ENCODE measurements at places on chromosomes 12 and 14.

DNA sequence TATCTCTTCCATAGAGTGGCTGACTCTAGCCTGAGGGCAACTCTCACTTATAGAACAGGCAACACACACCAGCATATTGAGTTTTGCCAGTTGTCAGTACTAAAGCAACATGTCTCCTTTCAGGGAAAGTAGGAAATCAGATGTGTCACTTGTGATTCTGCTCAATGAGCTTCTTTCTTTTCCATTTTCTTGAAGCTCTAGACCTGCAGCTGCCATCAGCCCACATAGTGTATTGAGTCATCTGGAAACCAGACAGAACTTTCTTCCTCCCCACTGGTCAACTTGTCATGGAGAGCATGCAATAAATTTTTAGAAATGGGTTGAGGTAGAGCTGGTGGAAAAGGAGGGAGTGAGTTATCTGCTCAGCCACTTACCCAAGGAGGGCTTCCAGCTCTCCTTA is 209.0 kb upstream of the PLEKHG7 start:
- DNase-seq = no peak
- no peak overlapping the region for H3K27ac ChIP-seq
- H3K36me3 ChIP-seq = peaks cover 3% of the 10 kb centered on the region

DNA sequence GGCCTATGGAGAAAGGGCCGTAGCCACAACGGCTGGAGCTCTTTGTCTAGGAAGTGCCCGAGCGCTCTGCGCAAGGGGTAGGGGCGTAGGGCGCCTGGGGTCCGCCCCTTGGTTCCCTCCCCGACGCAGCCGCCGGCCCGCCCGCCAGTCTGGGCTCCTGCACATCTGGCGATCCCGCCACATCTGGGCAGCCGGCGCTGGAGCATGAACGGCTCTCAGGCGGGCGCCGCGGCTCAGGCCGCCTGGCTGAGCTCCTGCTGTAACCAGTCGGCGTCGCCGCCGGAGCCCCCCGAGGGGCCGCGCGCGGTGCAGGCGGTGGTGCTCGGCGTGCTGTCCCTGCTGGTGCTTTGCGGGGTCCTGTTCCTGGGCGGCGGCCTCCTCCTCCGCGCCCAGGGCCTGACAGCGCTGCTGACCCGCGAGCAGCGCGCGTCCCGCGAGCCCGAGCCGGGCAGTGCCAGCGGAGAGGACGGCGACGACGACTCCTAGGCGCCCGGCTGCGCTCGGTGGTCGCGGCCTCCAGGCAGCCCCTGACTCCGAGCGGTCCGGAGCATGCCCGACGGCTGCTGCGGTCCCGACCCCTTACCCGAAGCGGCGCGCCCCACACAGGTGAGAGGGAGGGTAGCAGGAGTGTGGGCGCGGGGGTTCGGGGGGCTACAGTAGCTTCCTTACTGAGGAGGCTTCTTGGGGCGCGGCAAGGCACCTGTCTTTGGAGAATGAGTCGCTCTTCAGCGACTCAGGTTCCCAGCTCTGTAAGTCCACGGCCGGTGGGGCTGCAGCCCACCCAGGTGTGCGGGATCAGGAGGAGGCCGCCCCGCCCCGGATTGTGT is at the start of gene SMIM41:
Gene SMIM41, plus strand, starts transcription at position 129 of the 827 bp plus-strand sequence. Its CDS starts 76 bp downstream, at position 205.
- H3K4me3 ChIP-seq = no peak within 1 kb of the TSS
- DNase-seq = no peak
- H3K27ac ChIP-seq = no peak within 1 kb of the TSS
- no peaks in the 10 kb centered on the region for H3K27me3 ChIP-seq
- H3K36me3 ChIP-seq = peaks cover 6% of the 10 kb centered on the region

GRCh38 chr14:80637756-80638619 is 303.6 kb downstream of the CEP128 start:
- H3K4me1 ChIP-seq = no peaks in the 10 kb centered on the region
- no peaks in the 10 kb centered on the region for H3K36me3 ChIP-seq
- DNase-seq = no peak
- no peak overlapping the region for H3K4me3 ChIP-seq

DNA sequence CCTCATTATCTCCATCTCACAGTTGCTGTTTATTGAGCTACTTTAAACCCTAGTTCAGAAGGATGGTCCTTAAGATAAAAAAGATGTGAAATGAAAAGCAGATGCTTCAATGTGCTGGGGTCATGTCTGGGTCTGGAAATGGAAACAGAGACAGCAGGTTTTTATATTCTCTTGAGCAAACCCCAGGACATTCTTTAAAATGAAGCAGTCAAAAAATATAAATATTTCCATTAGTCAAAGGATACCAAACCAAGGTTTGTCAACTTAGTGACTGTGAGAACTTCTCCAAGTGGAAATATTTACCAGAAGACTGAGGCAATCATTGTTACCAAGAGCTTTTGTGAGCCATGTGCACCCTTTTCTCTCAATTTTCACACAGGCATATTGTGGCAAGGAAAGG is 102.5 kb upstream of the DIO2 start:
- no peak for DNase-seq
- no peaks in the 10 kb centered on the region for H3K36me3 ChIP-seq
- H3K4me1 ChIP-seq = no peaks in the 10 kb centered on the region

DNA sequence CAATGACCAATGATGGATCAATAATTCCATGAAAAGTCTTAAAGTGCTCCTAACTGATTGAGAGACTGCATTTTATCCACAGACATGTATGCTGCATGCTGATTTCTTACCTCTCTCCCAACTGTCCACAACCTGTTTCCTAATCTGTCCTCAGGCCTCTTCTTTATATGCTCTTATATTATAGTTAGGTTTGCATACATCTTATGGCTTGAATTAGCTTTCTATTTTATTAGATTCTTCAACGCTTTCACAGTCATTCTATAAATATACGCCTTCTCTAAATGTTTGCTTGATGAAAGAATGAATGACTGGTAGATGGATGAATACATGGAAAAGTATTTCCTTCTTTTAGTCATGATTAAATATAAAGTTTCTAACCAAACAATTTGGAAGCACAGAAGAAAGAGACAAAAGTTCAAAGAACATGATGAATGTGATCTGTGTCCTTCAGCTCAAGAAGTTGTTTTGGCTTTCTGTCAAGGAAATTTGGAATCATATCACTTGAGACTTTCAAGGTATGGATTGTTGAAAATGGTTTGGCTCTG is 91.8 kb upstream of the NPAS3 start:
- no peaks in the 10 kb centered on the region for H3K36me3 ChIP-seq
- H3K4me3 ChIP-seq = no peak overlapping the region
- DNase-seq = no peak

- peaks cover 7% of the 10 kb centered on the region for H3K4me1 ChIP-seq
- H3K4me3 ChIP-seq = no peak overlapping the region
- H3K27ac ChIP-seq = no peak overlapping the region
- peaks cover 30% of the 10 kb centered on the region for H3K27me3 ChIP-seq
These were observed 218.4 kb downstream of the NTF3 start for GRCh38 chr12:5650281-5650680.

DNA sequence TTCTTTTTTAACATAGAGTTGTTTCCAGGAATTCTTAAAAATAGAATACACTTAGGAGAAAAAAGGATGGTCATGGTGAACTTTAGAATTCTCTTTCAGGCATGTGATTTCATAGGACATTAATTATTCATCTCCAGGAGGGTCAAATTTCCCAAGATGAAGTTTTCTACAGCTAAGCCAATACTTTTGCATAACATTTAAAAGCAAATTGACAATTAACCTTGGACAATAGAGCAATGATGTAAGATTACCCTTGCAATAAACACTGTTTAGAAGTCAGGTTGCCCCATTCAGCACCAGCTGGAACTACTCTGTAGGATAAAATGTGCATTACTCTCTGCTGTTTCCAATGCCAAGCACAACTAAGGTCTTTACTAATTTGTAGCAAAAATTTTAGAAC is 49.5 kb downstream of the SIX1 start:
- H3K36me3 ChIP-seq = no peaks in the 10 kb centered on the region
- DNase-seq = no peak
- no peak overlapping the region for H3K27ac ChIP-seq
- H3K27me3 ChIP-seq = no peaks in the 10 kb centered on the region
- H3K4me1 ChIP-seq = no peaks in the 10 kb centered on the region
- no peak overlapping the region for H3K4me3 ChIP-seq

GRCh38 chr12:31874961-31875608 is 84.1 kb upstream of the RESF1 start:
- H3K27me3 ChIP-seq = no peaks in the 10 kb centered on the region
- peak overlapping the region; percentile 66 for H3K27ac ChIP-seq
- no peak for DNase-seq
- no peak overlapping the region for H3K4me3 ChIP-seq

DNA sequence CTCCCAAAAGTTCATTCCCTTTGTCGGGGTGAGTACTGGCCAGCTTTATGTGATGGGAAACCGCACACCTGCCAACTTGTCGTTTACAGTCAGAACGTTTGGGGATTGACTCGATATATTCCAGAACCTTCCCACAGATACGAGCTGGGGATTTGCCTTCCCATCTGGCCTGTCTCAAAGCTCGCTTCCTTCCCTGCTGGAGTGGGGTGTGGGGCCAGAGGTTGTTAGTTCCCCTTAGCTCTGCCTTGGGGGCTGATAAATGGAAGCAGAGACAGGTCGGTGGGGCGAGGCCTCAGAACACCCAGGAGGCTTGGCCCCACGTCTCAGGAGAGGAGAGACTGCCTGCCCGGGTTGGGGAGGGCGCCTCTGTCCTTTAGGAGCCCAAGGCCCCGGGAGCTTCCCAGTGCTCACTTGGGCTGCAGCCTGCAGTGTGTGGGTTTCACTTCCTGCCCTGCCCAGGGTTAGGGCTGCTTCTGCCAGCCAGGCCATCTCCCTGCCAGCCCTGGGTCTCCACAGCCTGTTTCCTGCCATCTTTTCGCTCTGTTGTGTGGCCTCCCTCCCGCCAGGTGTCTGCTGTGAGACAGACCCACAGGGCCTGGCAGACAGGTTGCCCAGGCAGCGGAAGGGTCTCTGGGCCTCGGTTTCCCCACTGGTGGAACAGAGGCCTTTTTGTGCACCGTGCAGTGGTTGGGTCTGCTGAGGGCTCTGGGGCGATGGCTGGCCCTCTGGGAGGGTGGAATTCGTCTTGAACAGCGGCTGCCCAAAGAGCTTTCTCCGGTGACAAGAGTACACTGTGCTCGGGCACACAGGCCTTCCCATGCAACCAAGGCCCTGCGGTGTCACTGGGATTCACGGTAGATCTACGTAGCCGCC is 8.1 kb upstream of the TEX22 start:
- H3K27ac ChIP-seq = peak overlapping the region; percentile 71
- no peaks in the 10 kb centered on the region for H3K4me1 ChIP-seq
- H3K27me3 ChIP-seq = no peaks in the 10 kb centered on the region

DNA sequence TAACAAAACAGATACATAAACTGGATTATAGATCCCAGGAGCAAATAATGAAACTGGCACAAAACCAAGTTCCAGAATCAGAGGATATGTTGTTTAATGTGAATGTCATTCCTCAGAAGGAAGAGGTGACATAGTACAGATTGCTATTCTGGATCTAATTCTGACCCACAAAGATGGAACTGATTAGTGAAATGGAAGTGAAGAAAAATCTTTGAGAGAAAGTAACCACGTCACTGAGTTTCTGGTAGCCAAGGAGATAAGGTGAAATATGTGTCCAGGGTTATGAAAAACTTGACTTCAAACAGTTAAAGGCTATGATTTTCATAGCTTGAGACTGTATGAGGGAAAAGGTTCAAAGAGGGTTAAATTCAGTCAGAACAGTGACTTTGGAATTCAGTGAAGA is 8.3 kb downstream of the OR10AD1 start:
- H3K27ac ChIP-seq = no peak overlapping the region
- H3K4me1 ChIP-seq = peaks cover 7% of the 10 kb centered on the region
- H3K4me3 ChIP-seq = no peak overlapping the region
- no peaks in the 10 kb centered on the region for H3K36me3 ChIP-seq
- peaks cover 48% of the 10 kb centered on the region for H3K27me3 ChIP-seq

- no peak overlapping the region for H3K4me3 ChIP-seq
- DNase-seq = no peak
- no peaks in the 10 kb centered on the region for H3K4me1 ChIP-seq
- no peak overlapping the region for H3K27ac ChIP-seq
- H3K36me3 ChIP-seq = no peaks in the 10 kb centered on the region
These were observed 328.0 kb upstream of the ATP2B1 start for GRCh38 chr12:90036637-90037036.

DNA sequence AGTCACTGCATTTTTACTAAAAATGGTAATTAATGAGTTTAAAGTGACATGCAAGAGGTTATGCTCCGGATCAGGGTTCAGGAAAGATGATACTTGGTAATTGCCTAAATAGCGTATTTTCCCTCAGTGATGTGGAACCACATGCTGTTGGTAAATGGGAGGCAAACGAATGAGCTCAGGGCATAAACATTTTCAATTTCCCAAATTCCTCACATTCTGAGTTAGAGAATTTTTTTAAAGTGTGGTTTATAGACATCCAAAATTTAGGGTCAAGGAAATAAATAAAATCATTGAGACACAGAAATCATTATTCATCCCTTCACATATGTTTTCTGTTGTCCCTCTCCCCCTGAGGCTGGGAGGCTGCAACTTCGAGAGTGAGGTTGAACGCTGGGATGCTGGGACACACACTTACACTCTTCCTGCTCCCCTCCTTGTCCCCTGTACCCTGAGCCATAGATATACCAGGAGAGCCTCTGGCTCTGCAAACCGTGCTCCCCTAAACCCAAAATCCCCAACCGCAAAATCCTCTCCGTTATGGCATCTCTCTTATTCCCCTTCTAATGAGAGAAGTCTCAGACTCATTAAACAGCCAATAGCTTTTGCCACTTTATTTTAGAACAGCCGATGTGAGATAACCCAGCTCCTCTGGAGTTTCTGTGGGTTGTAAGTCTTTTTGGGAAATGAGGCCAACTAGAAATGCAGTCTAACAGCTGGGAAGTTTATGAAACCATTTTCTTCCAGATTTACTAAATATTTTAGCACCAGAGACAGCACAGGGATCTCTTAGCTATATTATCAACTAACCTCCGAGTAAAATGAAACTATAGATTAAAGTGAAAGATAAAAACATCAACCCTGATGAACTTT is 21.4 kb upstream of the ADGRD1 start:
- no peaks in the 10 kb centered on the region for H3K4me1 ChIP-seq
- H3K27ac ChIP-seq = no peak overlapping the region
- no peak for DNase-seq
- H3K36me3 ChIP-seq = no peaks in the 10 kb centered on the region

- DNase-seq = no peak
- no peak overlapping the region for H3K27ac ChIP-seq
- H3K36me3 ChIP-seq = peaks cover 3% of the 10 kb centered on the region
These were observed 81.6 kb upstream of the RERGL start for GRCh38 chr12:18171571-18171970.

DNA sequence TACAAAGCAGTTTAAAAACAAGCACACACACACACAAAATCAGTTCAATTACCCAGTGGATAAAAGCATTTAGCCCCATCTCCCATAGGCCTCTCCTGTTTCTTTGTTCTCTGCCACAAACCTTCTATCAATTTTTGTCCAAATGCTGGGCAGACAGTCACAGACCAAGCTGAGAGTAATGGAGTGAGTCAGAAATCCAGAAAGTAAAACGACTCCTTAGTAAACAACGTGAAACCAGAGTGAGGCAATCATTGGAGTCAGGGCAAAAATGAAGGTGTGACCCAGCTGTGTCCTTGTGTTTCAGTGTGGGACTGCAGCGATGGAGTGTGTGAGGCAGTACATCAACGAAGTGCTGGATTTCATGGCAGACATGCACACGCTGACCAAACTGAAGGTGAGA is 102.0 kb downstream of the PRIMA1 start:
- peaks cover 2% of the 10 kb centered on the region for H3K4me1 ChIP-seq
- no peak overlapping the region for H3K27ac ChIP-seq
- no peak overlapping the region for H3K4me3 ChIP-seq
- DNase-seq = no peak
- no peaks in the 10 kb centered on the region for H3K36me3 ChIP-seq
- H3K27me3 ChIP-seq = peaks cover 42% of the 10 kb centered on the region

GRCh38 chr14:28953973-28954372 is 187.4 kb downstream of the FOXG1 start:
- H3K4me3 ChIP-seq = no peak overlapping the region
- peaks cover 5% of the 10 kb centered on the region for H3K4me1 ChIP-seq
- no peak overlapping the region for H3K27ac ChIP-seq
- no peaks in the 10 kb centered on the region for H3K36me3 ChIP-seq

Data from progenitor cell of endocrine pancreas (in vitro differentiated cells).